ENCODE measurements at places on chromosomes 12 and 14. TPM values are rescaled to one million over a fixed set of nuclear protein-coding genes. Genes with fewer than 3 reads are reported as not detected.

GRCh38 chr12:106581543-106582248 is 1.1 kb upstream of the RFX4 start:
- H3K4me1 ChIP-seq = peaks cover 2% of the 10 kb centered on the region
- DNase-seq = no peak
- peaks cover 77% of the 10 kb centered on the region for H3K27me3 ChIP-seq
- no peak overlapping the region for H3K27ac ChIP-seq
- no peak overlapping the region for H3K4me3 ChIP-seq

DNA sequence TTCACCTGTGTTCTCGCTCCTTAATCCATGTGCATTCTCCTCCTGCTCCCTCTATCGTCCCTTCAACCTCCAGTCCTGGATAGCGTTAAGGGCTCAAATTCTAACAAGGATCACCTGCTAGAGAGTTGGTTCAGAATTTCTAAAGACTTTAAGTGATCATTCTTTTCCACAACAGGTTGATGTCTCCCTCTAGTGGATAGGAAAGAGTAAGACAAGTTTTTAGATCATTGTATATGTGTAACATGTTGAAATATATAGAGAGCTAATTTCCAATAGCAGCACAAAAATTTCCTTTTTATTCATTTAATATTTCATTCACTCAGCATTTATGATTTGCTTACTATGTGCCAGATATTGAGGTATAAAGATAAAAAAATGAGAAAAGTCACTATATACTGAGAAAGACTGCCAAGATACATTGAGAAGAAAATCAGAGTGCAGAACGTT is 9.3 kb upstream of the ESR2 start:
- no peak overlapping the region for H3K27ac ChIP-seq
- no peaks in the 10 kb centered on the region for H3K4me1 ChIP-seq
- DNase-seq = peak; percentile 50
- H3K27me3 ChIP-seq = no peaks in the 10 kb centered on the region
- no peaks in the 10 kb centered on the region for H3K36me3 ChIP-seq

DNA sequence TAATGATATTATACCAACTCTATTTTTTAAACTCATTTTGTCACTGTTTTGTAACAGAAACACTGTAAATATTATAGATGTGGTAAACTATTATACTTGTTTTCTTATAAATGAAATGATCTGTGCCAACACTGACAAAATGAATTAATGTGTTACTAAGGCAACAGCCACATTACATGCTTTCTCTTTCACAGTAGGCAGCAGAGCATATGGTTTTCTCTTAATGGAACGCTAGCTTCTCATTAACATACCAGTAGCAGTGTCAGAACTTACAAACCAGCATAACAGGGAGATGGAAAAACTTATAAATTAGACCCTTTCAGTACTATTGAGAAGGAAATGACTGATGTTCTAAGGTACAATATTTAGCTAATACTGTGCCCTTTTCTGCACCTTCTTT is 398.8 kb downstream of the PRKD1 start:
- H3K4me3 ChIP-seq = no peak overlapping the region
- H3K27ac ChIP-seq = no peak overlapping the region
- H3K36me3 ChIP-seq = no peaks in the 10 kb centered on the region
- no peaks in the 10 kb centered on the region for H3K4me1 ChIP-seq

DNA sequence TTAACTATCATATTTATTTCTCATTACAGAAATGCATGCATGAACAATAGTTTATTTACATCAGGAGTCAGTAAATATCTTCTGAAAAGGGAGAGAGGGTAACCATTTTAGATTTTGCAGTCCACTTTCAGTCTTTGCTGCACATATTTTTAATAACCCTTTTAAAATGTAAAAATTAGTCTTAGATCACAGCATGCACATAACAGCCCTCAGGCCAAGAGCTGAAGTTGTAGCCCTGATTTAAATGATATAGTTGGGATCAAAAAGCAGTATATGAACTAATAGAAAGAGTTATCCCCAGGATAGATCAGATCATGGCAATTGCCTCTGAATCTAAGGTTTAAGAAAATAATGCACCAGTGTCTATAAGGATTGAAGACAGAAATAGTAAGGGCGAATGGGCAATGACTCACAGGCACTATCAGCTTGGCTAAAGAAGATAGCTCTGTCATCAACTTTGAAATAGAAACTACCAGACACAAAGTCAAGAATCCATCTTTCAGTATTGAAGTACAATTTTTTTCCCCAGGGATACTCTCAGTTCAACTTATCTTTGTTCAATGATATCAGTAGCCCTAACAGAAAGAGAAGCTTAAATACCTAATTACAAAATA is 13.1 kb upstream of the CLEC7A start:
- no peak overlapping the region for H3K4me3 ChIP-seq
- H3K4me1 ChIP-seq = no peaks in the 10 kb centered on the region
- no peak overlapping the region for H3K27ac ChIP-seq
- no peaks in the 10 kb centered on the region for H3K27me3 ChIP-seq

DNA sequence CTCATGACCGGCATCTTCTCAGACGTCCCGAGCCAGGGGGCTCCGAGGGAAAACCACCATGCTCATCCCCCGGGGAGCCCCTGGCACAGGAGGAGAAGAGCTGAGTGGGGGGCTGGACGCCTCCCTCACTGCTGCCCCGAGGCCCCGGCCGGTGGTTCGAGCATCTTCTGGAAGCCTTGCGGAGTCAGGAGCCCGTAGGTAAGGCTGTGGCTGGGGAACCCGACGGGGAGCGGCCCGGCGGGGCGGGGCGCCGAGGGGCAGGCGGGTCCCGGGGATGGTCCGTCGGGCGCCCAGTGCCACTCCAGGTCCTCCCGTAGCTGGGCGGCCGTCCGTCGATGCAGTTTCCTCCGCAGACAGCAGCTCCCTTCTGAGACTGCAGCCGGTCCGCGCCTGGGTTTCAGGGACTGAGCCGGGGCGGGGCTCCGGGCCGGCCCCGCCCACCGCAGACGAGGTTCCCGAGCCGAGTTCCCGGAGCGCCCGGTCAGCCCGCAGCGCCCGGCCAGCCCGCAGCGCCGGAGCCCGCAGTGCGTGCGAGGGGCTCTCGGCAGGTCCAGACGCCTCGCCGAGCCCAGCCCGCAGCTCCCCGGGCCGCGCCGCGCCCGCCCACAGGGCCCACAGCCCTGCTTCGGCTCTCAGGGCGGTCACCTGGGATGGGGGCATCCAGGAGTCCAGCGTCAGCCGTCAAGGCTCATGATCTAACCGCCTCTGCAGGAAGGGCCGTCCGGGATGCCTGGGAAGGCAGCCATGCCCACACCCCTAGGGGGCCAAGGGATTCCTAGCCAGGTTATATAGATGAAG is at the start of gene PGF:
Gene PGF (minus strand): TSS at position 369 of the 798 bp plus-strand sequence. CDS start 355 bp downstream, at position 14.
- peaks cover 10% of the 10 kb centered on the region for H3K4me1 ChIP-seq
- no peak within 1 kb of the TSS for H3K27ac ChIP-seq
- H3K36me3 ChIP-seq = no peaks in the 10 kb centered on the region
- no peak for DNase-seq
- peak within 1 kb of the TSS; percentile 59 for H3K4me3 ChIP-seq
- H3K27me3 ChIP-seq = no peaks in the 10 kb centered on the region

DNA sequence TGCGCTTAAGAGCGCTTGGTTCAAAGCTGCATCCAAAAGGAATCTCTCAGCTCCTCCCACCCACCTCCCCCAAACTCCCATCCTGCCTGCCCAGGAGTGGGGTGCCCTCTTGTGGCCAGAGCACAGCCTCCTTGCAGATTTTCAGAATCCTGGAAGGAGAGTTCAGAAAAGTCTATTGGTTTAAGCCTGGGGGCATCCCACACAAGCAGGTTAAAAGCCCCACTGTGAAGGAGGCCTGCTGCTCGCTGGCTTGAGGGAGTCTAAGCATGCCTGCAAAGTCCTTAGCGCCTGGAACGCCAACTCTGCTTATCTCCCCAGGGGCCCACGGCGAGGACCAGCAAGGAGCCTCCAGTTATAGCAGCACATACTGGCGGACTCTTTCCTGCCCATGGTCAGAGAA is 297.1 kb downstream of the KSR2 start:
- H3K27ac ChIP-seq = no peak overlapping the region
- no peak overlapping the region for H3K4me3 ChIP-seq
- no peaks in the 10 kb centered on the region for H3K36me3 ChIP-seq
- no peak for DNase-seq

Gene NCKAP5L
- total RNA-seq = 60.4 TPM

Gene CLEC6A
- total RNA-seq = not detected

Gene TPPP2
- not detected for total RNA-seq

Measured in astrocyte (in vitro differentiated cells and primary cell).